ENCODE measurements at places on chromosomes 13 and 19.

GRCh38 chr19:18712981-18713380, 29.5 kb downstream of the CRTC1 start:
- DNase-seq = no peak

DNA sequence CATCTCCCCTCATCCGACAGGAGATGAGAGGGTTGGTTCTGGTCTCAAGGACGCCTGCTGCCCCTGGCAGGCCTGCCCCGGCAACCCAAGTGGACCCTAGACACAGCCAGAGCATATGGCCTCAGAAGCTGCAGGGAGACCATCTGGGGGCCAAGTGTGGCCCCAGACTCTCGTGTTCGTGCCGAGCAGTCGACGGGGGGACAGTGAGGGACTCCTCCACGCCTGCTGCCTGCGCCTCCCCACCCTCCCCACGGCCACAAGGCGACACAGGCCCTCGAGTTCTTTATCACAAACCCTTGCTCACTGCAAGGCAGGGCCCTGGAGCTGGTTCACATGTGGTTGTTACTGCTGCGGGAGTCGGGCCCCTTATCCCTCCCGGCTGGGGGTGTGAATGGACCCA, 9.3 kb downstream of the CAPS start:
- DNase-seq = no peak

- no peak for DNase-seq
Observed at GRCh38 chr19:6509118-6509971, 7.2 kb upstream of the TUBB4A start.

DNA sequence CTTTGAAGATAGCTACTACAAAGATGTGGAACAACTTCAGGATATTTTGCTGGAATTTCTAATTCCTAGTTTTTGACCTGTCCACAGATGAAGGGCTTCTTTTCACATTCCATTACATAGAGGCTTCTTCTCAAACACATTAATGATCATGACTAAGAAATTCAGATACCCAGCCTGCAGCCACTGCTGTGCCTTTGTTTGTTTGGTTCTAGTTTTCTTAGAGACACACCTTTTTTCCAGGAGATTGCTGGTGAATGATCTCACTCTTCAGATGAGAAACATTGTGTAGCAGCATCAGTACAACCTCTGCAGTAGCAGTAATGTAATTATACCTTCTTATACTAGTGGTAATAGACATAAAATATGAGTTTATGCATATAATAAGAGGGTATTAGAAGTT, 5.0 kb downstream of the TDRD3 start:
- DNase-seq = no peak

GRCh38 chr19:49549045-49549444, 21.2 kb downstream of the RCN3 start:
- no peak for DNase-seq

GRCh38 chr13:51981355-51981754, 29.9 kb downstream of the ATP7B start:
- no peak for DNase-seq

DNA sequence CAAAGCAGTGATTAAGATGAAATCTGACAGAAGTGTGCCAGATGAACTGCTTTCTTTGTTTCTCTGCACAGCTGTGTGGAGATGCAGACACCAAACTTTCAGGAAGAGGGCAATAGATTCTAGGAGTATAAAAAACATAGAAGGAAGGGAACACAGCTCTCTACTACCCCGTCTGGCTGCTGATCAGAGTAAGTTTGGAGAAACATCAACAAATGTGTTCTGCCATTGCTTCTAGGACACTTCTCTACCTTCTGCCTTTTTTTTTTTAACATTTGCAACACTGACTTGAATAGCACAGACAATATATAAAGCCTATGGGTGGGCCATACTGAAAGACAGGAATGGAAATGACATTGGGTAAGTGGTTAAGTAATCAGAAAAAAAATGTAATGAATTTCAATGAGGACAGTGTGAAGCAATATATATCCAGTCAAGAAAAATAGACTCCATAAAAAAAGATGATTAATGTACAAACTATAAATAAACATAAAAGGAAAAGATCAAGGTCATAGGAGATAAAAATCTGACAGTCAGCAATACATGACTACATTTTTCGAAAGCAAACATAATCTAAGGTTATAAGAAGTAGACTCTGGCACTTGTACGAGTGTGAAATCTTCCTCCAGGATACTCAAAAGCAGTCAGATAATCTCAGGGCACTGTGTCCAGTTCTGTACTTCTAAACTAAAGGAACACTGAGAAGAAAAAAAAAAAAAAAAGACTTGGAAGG, 21.4 kb downstream of the NUFIP1 start:
- no peak for DNase-seq

GRCh38 chr19:44614313-44614712, 950 bp downstream of the IGSF23 start:
- DNase-seq = no peak

- no peak for DNase-seq
Observed at GRCh38 chr13:53064731-53065130, 36.1 kb downstream of the OLFM4 start.

Measured in CD4-positive, alpha-beta T cell treated with Interleukin-10 for 1 hour (primary cell).